Stimulated activated CD4-positive, alpha-beta T cell treated with anti-CD3 and anti-CD28 coated beads, Interleukin-12 subunit alpha, Interleukin-12 subunit beta, amount 100 ng/mL, for 24 hours (primary cell): ENCODE measurements at places on chromosomes 1 and 21.

GRCh38 chr1:53345996-53346813 is 18.3 kb upstream of the LRP8 start:
- DNase-seq, result no peak

- peak; percentile 15 for DNase-seq
These were observed 88.4 kb downstream of the LRRC8C start for GRCh38 chr1:89721351-89721750.

- DNase-seq, result no peak
These were observed 148.1 kb upstream of the RUNX1 start for GRCh38 chr21:35197191-35197590.

- DNase-seq, result no peak
These were observed 74.6 kb downstream of the CRB1 start for GRCh38 chr1:197342669-197343068.

GRCh38 chr1:46532498-46533178 is 18.8 kb downstream of the KNCN start:
- peak; percentile 63 for DNase-seq
